Adrenal gland (tissue), 19 donors: ENCODE measurements at places on chromosomes 2 and 18. TPM values are rescaled to one million over a fixed set of nuclear protein-coding genes. Genes with fewer than 3 reads are reported as not detected.

RAB17 gene
- total RNA-seq, result 0.91 TPM

COL3A1 gene
- 149 TPM for total RNA-seq

DNA sequence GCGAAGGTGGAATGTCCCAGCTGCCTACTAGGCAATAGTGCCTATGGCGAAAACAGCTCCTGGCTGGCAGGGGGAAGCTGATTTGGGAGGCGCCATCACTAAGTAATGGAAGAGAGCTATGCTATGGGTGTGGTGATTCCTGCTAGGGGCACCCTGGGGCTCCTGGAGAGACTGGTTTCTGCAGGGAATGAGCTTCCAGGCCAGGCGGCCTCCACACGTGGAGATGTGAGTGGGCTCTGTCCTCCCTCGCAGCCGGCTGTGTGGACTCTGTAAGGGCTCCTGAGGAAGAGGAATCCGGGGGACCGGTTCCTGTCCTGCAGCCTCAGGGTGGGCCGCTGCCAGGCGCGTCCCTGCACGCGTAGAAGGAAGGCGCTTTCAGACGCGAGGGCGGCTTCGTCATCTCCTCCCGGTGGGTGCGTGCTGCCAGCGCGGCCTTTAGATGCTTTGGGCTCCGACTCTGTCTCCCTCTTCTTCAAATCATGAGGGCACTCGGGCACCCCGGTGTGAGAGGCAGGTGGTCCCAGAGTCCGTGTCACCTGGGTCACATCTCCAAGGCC lies 55.5 kb upstream of the ANKRD62 start:
- H3K4me3 ChIP-seq, result peak overlapping the region; percentile 58
- no peaks in the 10 kb centered on the region for H3K36me3 ChIP-seq
- peak; percentile 56 for DNase-seq
- no peak overlapping the region for H3K27ac ChIP-seq
- H3K4me1 ChIP-seq, result no peaks in the 10 kb centered on the region
- no peaks in the 10 kb centered on the region for H3K27me3 ChIP-seq

PPM1B gene
- 24.8 TPM for total RNA-seq

DNA sequence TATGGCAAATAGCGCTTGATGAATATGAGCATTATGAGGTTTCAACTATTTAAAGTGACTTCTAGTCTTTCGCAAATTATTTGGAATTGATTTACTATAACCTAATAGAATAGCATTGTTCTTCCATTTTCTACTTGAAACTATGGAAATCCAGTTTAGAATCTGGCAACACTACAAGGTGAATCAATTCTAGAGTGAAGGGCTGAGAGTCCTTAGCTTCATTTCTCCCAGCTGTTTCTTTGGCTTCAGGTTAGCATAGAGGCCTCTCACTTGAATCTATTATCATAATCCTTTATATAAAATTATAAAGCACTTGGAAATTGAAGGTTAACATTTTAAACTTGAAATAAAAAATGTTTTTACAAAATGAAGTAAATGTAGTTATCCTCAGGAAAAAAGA lies 318.8 kb downstream of the CCDC85A start:
- no peak overlapping the region for H3K27ac ChIP-seq
- H3K27me3 ChIP-seq, result no peaks in the 10 kb centered on the region
- H3K4me1 ChIP-seq, result no peaks in the 10 kb centered on the region
- H3K4me3 ChIP-seq, result no peak overlapping the region

- no peaks in the 10 kb centered on the region for H3K36me3 ChIP-seq
- DNase-seq, result no peak
- H3K4me1 ChIP-seq, result no peaks in the 10 kb centered on the region
These were observed 28.7 kb downstream of the CCDC141 start for GRCh38 chr2:179021258-179021657.

GRCh38 chr2:238097988-238098871 lies 1.9 kb upstream of the ESPNL start:
- H3K27me3 ChIP-seq, result no peaks in the 10 kb centered on the region
- H3K4me3 ChIP-seq, result no peak overlapping the region
- H3K36me3 ChIP-seq, result no peaks in the 10 kb centered on the region
- DNase-seq, result peak; percentile 51
- H3K27ac ChIP-seq, result no peak overlapping the region
